ENCODE measurements at places on chromosomes 5 and 9. TPM values are rescaled to one million over a fixed set of nuclear protein-coding genes. Genes with fewer than 3 reads are reported as not detected.

DNA sequence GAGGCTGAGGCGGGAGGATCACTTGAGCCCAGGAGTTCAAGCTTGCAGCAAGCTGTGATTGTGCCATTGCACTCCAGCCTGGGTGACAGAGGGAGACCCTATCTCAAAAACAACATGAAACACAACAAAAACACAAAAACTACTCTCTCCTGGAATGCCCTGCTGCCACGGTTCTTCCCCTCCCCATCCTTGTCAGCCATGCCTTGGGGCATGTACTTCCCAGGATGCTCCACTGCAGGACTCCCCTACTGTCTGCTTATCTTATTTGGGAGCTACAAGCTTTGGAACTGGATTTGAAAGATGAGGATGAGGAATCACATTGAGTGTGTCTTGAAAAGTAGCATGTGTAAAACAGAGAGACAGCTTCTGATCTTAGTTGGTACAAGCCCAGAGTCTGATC lies 40.1 kb upstream of the KIAA1958 start:
- no peak for DNase-seq

DNA sequence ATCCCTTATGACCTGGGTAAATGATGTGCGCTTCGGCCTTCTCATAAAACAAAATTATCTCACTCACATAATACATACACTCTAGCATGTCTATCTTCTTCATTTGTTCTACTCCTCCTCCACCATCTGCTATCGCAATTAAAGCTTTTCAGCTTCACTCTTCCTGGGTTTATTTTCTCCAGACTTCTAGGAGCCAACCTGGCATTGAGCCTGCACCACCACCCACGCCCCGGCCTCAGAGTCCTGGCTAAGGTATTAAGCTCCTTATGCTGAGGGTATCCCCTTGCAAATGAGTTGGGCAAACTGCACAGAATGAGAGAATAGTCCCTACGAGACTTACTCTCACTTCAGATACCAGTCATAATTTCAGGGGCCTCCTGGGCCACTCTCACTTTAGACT lies 236.1 kb upstream of the CDH12 start:
- no peak for DNase-seq

DNA sequence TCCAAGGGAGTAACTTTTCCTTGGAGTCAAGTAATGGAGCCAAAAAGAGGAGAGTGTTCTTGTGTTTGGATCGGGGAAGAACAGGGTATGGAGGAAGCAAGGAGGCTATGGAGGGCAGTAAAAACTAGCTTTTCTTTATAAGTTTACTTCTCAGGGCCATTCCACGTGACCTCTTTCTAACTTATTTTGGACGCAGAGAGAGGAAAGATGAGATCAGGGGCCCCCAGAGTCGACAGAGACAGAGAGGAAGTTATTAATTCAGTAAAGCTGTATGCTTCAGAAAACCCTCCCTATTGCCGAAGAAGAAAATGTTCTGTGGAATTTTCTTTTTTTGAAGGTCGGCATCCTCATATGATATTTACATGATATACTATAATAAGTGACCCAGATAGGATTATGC lies 233.8 kb upstream of the MPDZ start:
- DNase-seq: no peak

- DNase-seq: no peak
Observed at GRCh38 chr5:68365889-68366288, 150.3 kb downstream of the PIK3R1 start.

DNA sequence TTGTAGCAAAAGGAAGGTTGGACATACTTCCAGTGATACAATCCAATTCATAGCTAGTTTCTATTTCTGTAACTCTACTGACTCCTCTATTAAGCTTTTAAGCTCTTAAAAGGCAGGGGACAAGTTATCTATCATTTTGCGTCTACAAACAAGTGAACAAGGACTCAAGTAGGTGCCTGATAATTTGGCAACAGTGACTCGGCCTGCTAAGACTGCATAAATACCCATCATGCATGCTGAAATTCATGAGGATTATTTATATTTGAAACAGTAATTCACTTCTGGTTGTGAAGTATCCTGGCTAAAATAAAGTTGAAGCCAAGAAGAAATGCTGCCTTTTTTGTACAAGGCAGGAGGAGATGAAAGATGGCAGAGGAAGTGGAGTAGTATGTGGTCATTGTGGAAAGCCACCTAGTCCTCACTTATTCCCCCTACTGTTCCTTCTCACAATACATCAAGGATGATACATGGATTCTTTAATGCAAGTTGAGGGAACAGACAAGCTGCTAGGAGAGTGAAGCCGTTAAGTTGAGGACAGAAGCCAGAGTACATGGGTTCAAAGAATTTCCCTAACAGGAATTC lies 74.0 kb downstream of the MRPS27 start:
- no peak for DNase-seq

- no peak for DNase-seq
Observed at GRCh38 chr9:112866662-112867274, 23.9 kb downstream of the SLC46A2 start.

DNA sequence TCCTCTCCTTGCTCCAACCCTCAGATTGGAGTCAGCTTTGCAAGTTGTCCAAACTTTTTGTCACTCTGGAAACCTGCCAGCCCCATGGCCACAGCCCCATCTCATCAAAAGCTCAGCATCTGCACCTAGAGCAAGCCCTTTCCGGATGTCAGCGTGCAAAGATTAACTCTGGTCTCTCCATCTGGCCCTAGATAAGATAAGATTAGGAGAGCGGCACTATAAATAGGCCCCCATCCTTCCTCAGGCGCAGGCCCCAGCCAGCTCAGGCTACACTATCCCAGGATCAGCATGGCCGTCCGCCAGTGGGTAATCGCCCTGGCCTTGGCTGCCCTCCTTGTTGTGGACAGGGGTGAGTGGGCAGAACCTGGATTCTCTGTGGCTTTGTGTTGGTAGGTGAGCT lies at the start of gene SPINK4:
TSS of gene SPINK4 (plus strand) at position 247 of the 400 bp plus-strand sequence. CDS start at position 289, 42 bp downstream.
- DNase-seq: no peak

DNA sequence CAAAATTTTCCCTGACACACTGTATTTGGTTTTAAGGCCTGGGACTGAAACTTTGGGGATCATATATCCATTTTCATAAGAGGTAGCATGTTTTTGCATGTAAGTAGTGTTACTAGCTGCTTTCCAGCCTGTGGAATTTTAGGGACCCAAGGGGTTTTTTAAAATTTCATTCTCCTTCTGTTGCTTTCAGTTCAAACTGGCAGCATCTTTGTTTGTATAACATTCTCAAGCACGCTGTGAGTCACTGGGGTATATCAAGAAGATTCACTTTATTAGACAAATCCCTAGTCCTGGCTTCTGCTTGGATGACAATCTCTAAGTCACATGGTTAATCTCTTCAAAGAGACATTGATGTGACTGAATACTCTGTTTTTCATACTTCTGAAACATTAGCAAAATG lies 479.0 kb downstream of the CYLC2 start:
- no peak for DNase-seq

DNA sequence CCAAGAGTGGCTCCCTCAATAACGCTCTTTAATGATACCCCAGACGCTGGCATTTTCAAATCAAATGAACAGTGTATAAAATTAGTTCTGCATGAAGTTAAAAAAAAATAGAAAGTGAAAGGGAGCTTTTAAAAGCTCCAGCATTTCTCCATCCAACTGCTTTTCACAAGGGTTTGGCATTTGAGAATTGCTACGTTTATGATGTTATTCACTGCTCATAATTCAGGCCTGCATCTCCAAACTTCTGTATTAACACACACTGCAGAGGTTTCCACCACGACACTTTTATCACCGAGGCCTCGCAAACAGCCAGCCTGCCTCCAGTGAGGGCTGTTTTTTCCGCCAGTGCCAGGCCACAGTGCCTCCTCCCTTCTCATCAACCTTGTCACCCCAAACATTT lies 205.5 kb upstream of the EFNA5 start:
- no peak for DNase-seq

DNA sequence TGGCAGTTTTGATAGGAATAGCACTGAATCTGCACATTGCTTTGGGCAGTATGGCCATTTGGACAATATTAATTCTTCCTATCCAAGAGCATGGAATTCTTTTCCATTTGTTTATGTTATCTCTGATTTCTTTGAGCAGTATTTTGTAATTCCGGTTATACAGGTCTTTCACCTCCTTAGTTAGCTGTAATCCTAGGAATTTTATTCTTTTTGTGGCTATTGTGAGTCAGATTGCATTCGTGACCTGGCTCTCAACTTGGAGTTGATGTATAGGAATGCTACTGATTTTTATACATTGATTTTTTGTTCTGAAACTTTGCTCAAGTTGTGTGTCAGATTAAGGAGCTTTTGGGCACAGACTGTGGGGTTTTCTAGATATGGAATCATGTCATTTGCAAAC lies 24.0 kb downstream of the TMEM161B start:
- DNase-seq: no peak

GRCh38 chr5:10447041-10447440 lies 5.4 kb downstream of the ROPN1L start:
- DNase-seq: no peak

DNA sequence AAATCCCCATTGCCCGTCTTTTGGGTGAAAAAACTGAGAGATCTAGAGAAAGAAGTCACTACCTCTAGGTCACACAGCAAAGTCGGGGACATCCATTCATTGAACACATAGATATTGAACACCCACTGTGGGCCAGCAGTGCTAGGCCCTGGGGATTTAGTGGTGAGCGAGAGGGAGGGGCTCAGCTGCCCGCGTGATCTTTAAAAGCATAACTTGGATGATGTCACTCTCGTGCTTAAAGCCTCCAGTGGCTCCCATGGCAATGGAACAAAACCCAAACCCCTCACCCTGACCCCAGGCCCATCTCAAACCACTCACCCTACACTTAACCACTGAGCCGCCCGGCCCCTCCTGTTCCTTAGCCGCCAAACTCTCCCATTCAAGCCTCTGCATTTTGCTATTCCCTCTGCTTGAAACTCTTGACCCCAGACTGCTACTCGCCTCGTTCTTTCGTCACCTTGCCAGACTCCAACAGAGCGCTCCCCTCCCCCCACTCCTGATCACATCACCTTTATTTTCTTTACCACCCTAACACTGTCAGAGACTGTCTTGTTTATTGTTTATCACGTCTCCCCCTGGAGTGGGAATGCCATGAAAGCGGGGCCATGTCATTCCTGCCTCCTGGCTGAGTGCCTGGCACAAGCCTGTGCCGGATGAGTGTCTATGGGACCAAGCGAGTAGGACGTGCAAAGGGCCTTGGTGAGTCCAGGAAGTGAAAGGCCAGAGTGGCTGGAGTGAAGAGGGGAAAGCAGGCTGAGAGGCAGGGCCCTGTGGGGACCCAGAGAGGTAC lies 710 bp upstream of the PIP5KL1 start:
- no peak for DNase-seq

- no peak for DNase-seq
Observed at GRCh38 chr5:180813420-180813819, 10.8 kb upstream of the MGAT1 start.

GRCh38 chr5:175688352-175689146 lies 30.7 kb downstream of the HRH2 start:
- DNase-seq: no peak

DNA sequence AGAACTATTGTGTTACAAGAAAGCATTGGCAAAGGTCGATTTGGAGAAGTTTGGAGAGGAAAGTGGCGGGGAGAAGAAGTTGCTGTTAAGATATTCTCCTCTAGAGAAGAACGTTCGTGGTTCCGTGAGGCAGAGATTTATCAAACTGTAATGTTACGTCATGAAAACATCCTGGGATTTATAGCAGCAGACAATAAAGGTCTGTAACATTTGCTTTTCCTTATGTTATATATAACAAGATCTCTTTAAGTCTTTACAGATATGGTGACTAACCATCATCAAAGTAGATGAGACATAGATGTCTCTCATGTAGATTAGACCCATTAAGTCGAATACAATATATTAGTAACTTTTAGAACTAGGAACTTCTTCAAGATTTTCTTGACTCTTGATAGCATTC lies 33.0 kb downstream of the TGFBR1 start:
- no peak for DNase-seq

DNA sequence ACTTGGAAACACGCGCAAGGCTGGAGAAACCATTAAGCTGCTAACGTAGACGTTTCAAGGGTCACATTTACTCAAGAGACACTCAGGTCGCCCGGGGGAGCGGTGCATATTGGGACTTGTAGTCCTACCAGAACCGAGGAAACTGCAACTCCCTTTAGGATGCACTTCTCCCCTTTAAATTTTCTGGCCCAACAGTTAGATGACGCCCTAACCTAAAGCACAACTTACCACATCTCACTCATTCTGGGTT lies 384 bp upstream of the DMXL1 start:
- no peak for DNase-seq

DNA sequence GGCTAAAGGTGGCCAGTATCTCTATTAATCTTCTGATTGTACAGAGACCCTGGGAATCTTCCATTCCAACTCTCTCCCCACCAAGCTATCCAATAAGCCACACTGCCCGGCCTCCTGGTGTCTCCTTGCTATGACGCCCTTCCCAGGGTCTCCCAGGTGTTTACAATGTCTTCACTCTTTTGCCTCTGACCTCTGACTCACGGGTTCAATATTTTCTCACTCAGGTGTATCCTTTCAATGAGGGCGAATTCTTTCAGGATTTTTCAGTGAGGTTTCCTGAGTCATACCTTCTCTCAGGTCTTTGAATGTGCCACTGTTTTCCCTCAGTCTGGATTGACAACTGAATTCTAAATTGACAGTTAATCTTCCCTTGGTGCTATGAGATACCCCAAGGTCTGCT lies 53.7 kb upstream of the IRX4 start:
- DNase-seq: no peak

DNA sequence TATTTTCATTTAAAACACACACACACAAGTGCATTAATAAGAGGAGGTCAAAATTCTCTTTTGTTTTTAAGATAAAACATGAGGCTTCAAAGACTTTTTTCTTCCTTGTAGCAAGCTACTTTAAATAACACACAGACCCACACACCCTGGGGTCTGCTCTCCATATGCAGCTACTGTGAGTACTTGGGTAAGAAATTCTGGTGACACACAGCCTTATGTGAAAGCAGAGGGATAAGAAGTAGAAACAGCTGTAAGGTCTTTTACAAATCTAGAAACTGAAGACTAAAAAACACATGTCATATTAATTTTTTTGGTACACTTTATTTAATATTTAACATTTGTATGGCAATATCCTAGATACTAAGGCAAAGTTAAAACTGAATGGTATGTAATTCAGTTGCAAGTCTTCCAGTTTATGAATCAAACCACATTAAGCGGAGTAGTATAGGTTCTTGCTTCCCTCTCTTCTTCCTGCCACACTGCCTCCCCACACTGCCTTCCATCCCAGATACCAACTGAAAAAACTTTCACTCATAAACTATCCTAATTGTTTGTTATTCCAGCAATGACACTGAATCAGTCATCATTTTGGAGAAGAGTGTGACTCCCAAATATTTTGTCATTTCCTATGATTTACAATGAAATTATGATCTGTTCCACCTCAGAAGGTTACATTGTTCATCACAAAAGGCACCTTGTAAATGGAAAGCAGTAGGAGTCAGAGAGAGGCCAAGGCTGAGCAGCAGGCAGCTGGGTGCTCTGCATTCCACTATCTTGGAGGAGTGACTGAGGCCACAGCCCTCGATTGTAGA lies 92.0 kb downstream of the PLCXD3 start:
- DNase-seq: no peak

Gene CDH6
- total RNA-seq: not detected

Gene TMOD1
- total RNA-seq: 0.70 TPM

Gene ANGPTL2
- total RNA-seq: 0.82 TPM

Data from T-cell (primary cell).